ENCODE measurements at places on chromosomes 6 and 20. TPM values are rescaled to one million over a fixed set of nuclear protein-coding genes. Genes with fewer than 3 reads are reported as not detected.
A peak's percentile ranks its signal among the peaks of the same experiment; 100 is the strongest.

- no peak for DNase-seq
These were observed 67.2 kb downstream of the POPDC3 start for GRCh38 chr6:105112577-105112976.

GRCh38 chr6:45640811-45641210 lies 263.1 kb upstream of the SUPT3H start:
- DNase-seq = no peak

GRCh38 chr6:169812257-169812644 lies 60.8 kb downstream of the ERMARD start:
- peak; percentile 85 for DNase-seq

- DNase-seq = no peak
These were observed 1.5 kb downstream of the TNFRSF21 start for GRCh38 chr6:47308198-47308517.

DNA sequence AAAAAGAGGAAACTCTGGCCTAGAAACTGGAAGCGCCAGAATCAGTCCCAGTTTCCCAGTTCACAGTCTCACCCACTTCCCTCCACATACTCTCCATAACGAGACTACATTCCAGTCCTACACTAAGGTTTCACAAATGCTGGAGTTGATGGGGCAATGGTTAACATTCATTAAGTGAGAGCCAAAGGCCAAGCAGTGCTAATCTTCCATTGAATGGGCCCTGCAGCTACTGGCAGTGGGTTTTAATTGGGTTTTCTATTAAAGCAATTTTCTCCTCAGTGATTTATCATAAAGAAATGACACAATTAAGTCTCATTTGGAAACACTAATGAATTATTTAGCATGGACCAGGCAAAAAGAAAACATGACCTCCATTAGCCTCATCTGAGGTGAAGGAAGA lies 20.8 kb upstream of the NRSN1 start:
- no peak for DNase-seq

- peak; percentile 92 for DNase-seq
These were observed 12.4 kb upstream of the CCN5 start for GRCh38 chr20:44702776-44703175.

DNA sequence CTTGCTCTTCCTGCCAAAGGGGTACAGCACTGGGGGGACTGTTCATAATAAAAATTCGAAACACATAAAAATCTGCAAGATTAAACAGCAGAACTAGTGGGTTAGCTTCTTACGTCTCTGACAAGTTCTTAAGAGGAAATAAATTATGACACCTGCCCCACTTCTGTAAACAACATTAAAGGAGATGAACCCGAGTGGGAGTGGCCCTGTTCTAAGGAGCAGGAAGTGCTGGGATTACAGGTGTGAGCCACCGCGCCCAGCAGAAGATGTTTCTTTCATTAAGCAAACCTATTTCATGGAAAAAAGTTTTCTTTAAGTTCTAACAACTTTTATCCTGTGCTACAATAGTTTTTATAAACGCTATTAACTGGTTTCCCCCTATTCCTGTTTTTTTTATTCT lies 24.6 kb downstream of the USP45 start:
- DNase-seq = no peak

DNA sequence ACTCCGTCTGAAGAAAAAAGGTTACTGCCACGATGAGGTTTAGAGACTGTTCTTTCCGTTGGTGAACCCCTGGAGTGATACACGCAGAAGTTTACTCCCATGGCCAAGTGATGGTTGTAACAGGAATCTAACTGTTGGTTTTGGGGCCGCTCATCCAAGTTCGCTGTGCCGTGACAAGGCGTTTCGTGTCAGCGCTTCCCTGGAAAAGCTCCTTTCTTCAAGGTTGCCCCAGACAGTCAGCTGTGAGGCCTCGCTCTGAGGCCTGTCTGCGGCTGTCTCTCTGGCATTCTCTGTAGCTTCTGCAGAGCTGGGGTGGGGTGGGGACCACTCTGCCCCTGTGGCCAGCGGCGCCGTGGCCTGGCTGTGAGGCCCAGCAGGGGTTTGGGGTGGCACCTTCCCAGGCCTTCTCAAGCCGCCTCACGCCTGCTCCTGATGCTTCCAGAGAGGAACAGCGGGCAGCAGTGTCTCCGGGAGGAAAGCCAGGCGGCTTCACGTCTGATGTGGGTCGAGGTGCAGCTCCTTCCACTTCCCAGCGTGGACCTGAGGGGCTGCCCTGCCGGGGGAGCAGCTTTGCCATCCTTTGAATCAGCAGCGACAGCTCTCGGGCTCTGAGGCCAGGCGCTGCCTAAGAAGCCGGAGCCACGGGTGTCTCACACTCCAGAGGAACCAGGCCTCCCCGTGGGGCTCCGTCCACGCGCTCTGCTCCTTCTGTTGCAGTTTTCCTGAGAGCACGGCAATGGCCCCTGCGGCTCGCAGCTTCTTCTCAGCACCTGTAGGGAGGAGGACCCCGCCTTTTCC lies 76.2 kb downstream of the SMOC2 start:
- DNase-seq = no peak

- DNase-seq = no peak
These were observed 13.2 kb downstream of the FILIP1 start for GRCh38 chr6:75480425-75480824.

GRCh38 chr20:20677186-20677585 lies 35.3 kb downstream of the RALGAPA2 start:
- no peak for DNase-seq

DNA sequence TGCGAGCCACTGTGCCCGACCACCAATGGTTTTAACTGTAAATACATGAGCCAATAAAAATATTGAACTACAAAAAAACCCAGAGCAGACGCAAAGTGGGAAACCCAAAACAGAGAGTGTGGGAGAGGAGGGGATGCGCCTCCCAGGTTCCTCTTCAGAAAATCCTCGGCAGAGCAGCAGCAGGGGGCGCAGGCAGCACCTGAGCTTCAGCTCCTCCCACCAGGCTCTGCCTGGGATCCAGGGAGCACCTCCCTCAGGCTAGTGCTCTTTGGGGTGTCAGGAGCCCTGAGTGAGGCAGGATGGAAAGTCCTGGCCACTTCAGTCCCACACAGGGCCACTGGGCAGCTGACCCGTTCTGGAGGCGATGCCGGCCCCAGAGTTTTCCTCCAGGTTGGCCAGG lies 536.9 kb upstream of the CDH4 start:
- DNase-seq = no peak

DNA sequence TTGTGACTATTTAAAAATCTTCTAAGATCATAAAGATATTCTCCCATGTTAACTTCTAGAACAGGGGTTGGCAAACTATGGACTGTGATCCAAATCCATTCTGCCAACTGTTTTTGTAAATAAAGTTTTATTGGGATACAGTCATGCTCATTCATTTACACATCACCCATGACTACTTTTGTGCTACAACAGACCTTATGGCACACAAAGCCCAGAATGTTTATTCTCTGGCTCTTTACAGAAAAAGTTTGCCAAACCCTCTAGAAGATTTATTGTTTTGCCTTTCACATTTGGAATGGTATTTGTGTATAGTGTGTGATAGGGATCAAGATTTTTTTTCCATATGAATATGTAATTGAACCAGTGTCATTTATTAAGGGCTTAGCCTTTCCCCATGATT lies 341.7 kb downstream of the CD83 start:
- DNase-seq = no peak

DNA sequence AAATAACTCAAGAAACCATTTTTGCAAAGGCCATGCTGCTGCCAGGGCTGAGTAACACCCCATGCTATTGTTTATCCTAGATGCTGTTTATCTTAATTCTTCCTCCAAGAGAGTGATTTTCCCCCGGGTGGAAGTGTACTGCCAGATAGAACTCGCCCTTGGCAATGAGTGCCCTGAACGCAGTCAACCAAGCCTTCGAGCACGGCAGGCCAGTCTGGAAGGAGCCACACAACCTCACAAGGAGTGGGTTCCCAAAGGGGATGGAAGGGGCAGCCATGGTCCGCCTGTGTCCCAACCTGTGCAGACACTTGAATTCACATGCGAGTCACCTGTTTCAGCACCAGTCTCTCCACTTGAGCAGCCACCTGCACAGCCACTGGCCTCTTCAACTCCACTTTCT lies 31.9 kb downstream of the PNPLA1 start:
- no peak for DNase-seq

- no peak for DNase-seq
These were observed 18.2 kb upstream of the SCP2D1 start for GRCh38 chr20:18795366-18795765.

GRCh38 chr6:49980898-49981297 lies 11.5 kb upstream of the DEFB113 start:
- no peak for DNase-seq

GRCh38 chr20:62791301-62792181 lies 4.7 kb upstream of the MRGBP start:
- no peak for DNase-seq

DNA sequence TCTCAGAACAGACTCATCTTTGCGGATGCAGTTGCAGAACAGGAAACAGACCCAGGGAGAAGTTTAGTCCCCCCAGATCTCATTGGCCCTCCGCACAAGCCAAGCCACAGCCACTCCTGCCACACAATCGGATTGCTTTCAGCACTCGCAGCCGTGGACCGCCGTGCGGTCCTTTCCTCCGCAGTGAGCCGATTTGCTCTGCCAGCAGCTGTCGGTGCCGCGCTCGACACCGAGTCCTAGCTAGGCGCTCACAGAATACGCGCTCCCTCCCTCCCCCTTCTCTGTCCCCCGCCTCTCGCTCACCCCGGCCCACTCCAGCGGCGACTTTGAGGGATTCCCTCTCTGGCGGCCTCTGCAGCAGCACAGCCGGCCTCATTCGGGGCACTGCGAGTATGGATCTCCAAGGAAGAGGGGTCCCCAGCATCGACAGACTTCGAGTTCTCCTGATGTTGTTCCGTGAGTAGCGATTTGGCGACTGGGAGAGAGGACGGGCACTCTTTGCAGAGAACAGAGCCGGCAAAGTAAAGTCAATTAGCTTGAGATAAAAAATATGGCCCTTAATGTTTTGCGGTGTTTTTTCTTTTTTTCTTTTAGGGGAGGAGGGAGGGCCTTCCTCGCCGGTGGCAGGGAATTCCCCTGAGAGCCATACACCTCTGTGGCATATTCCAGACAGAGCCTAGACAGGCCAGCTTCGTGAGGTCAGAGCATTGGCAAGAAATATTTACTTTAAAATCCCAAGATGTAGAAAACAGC lies at the start of gene LAMP5:
Gene LAMP5, plus strand, starts transcription at position 130 of the 753 bp plus-strand sequence. Its CDS starts 263 bp downstream, at position 393.
- no peak for DNase-seq

- no peak for DNase-seq
These were observed 220.0 kb downstream of the QKI start for GRCh38 chr6:163634211-163635171.

GRCh38 chr20:63409066-63409833 lies 48.1 kb upstream of the CHRNA4 start:
- DNase-seq = no peak

GRCh38 chr6:44039839-44040350 lies 87.4 kb downstream of the MRPL14 start:
- no peak for DNase-seq

GRCh38 chr6:89475101-89475500 lies 42.1 kb downstream of the ANKRD6 start:
- DNase-seq = no peak

DNA sequence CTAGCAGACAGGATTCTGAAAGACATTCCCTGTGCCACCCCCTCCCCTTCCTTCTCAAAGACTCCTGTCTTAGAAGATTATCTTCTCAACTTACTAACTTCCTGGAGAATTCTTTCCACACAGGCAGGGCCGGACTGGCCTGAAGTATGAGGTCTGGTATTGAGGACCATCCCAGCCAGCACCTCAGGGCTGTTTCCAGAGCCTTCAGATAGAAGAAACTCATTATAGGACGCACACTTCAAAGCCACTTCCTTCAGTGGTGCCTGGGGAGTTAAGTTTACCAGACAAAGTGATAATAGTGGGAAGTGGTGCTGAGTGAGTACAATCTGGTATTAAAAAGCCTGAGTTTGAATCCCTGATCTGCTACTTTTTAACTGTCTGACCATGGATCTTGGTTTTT lies 15.6 kb downstream of the KCNS1 start:
- no peak for DNase-seq

DNA sequence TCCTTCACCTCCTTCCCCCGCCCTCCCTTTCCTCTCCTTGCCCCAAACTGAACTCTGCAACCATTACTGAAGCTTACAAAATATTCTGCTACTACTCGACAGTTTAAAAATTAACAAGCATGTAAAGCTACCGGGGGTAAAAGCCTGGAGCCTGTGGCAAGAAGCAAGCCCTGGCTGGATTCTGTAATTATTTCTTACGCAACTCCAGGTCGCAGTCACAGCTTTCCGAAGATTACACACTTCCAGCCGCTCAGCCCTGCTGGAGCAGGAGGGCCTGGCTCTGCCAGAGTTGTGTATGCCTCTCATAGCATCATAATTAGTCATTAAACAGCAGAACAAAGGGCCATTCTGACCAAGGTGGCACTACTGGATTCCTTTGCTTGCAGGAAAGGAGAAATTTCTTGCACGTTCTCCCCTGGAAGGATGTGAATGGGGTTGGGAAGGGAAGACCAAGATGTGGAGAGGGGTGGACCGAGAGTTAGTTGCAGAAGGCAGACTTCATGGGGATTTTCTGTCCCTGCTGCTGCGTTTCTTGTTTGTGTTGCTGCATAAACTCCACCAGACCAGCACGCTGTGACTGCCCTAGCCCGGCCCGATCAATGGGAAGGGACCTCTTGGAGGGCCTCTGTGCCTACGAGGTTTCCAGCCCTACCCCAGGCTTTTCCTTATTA lies 23.6 kb downstream of the FOXQ1 start:
- no peak for DNase-seq

- DNase-seq = no peak
These were observed 106.4 kb downstream of the JARID2 start for GRCh38 chr6:15352220-15352619.

DNA sequence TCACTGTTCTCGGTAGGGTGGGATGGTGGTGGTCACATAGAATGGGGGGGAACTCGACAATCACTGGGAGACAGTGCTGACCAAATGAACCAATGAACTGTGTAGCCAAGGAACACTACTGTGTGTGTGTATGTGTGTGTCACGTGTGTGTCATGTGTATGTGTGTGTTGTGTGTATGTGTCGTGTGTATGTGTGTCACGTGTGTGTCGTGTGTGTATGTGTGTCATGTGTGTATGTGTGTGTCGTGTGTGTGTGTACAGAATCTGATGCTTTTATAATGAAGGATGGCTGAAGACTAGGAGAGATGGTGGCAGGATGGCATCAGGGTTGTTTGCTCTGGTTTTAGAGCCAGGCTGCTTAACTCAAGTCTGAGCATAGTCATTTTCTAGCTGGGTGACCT lies 99.1 kb upstream of the DUSP22 start:
- DNase-seq = no peak

GRCh38 chr6:132498638-132499037 lies 14.3 kb downstream of the STX7 start:
- DNase-seq = no peak

Gene EMILIN3
- not detected for total RNA-seq

Gene SLC22A3
- total RNA-seq = 8.6 TPM

Gene ENPP1
- total RNA-seq = 32.1 TPM

Gene LIN28B
- total RNA-seq = not detected

Gene SLPI
- total RNA-seq = 16.5 TPM

Gene PLCB1
- total RNA-seq = 16.9 TPM

Gene DYNLT2
- 0.71 TPM for total RNA-seq

Gene CST7
- 11.5 TPM for total RNA-seq

Gene CCM2L
- total RNA-seq = 10.4 TPM

Gene KHDC1L
- not detected for total RNA-seq

Gene ZSCAN12
- total RNA-seq = 3.5 TPM

Gene DEF6
- 7.8 TPM for total RNA-seq

Data from mesenteric fat pad (tissue), 1 donor.